ENCODE measurements at places on chromosomes 4 and X. TPM values are rescaled to one million over a fixed set of nuclear protein-coding genes. Genes with fewer than 3 reads are reported as not detected.
A peak's percentile ranks its signal among the peaks of the same experiment; 100 is the strongest.

NRK gene
- polyA plus RNA-seq = 4.9 TPM

GRCh38 chr4:153333874-153334273 is 10.6 kb upstream of the MND1 start:
- no peak for DNase-seq

PF4V1 gene
- polyA plus RNA-seq = 0.96 TPM

AR gene
- polyA plus RNA-seq = 10.8 TPM

DNA sequence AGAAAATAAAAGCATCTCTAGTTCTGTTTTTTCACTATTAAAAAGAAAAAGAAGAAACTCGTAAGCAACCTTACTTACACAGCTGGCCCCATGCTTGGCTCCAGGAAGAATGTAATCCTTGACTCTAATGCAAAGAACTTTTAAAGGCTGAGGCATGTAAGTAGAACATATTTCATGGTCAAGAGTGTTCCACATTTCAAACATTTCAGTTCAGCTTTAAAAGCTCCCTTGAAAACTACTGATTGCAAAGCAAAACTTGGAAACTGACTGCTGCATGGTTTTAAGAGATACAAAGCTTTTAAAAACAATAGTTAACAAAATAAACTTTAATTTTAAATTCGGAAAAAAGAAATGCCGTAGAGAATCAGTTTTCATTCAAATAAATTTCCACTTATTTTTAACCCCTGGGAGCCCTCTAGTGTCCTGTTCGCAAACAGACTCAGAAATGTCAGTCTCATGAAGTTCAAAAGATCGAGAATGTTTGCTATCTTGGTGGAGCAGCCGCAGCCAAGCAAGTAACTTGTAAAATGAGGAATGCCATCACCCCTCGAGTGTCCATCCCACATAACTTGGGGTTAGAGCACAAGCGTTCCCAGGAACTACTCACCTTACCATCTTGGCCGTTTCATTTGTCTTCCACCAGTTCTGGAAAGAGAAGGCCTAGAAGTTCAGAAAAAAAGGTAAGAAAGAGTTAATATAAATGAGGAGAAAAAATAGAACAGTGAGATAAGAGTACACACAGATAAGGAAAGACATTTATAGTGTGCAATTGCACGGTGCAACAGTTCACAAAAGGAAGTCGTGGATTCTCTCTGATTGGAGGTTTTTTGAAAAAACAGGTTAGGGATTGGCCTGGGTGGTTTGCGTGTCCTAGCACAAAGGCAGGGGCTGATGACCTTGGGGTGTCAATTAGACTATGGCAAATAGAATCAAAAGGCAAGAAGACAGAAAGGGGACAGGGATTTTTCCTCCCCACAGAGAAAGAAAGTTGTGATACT is at the start of gene GASK1B:
Gene GASK1B, minus strand, starts transcription at position 765 of the 998 bp plus-strand sequence. CDS start 1,650 bp downstream, outside the sequence.
- DNase-seq = peak; percentile 32

HTR2C gene
- polyA plus RNA-seq = 0.48 TPM

- peak; percentile 49 for DNase-seq
These were observed 11.7 kb downstream of the RPL9 start for GRCh38 chr4:39446842-39447573.

- DNase-seq = no peak
These were observed 50.7 kb downstream of the MAP7D3 start for GRCh38 chrX:136200466-136200865.

DNA sequence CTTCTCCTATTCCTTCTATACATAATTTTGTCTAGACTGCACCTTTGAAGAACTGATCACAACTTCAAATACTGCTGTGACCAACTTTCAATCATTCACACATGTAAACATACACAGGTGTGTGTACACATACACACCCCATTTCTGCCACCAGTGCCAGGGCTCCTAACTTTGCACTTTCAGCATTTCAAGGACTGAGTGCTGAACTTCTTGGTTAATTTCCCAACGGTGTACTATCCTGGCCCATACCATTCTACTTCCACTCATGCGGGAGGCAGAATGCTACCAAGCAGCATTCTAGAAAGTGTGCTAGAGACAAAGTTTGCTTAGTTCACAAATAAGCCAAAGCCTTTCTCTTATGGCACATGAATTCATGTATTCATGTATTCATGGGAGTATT is 51.2 kb downstream of the RPGR start:
- no peak for DNase-seq

RAB41 gene
- 1.2 TPM for polyA plus RNA-seq

DNA sequence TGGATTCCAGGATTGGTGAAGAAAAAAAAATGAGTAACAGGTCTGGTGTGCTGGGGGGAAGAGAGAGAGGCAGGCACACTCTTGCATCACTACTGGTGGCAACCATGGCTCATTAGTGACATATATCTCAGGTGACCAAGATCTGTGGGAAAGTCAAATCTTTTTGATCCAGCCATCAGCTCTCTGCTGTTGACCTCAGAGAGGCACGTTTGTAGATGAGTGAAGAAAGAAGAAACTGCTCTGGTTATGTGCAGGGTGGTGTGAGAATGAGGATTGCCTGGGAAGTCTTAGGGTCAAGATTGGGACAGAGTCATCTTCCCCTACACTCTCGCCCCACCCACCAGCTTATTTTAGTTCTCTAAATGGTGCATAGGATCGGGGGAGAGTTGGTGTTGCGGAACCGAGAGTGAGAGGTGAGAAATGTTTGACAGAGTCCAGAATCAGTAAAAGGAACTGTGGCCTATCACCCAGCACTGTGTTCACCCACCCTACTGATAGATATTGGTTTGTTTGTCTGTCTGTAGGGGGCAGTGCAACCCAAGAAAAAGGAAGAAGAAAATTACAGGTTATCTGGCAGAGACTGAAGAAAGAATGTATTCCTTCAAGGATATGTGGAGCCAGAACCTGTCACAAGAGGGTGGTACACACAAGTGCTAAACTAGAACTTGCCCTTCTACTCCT is 21.9 kb downstream of the ARMCX6 start:
- DNase-seq = peak; percentile 50

SYP gene
- polyA plus RNA-seq = 3.5 TPM

- DNase-seq = no peak
These were observed 9.2 kb upstream of the FAM53A start for GRCh38 chr4:1693131-1693896.

CSAG1 gene
- polyA plus RNA-seq = not detected

DNA sequence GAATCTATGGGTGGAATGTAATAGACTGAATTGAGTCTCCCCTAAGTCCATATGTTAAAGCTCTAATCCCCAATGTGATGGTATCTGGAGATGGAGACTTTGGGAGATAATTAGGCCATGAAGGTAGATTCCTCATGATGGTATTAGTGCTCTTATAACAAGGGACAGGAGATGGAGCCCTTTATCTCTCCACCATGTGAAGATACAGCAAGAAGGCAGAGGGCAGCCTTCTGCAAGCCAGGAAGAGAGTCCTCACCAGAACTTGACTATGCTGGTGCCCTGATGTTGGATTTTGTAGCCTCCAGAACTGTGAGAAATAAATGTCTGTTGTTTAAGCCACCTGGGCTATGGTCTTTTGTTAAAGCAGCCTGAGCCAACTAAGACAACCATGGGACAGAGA is 76.4 kb upstream of the F8A3 start:
- DNase-seq = no peak

ARMCX4 gene
- 29.8 TPM for polyA plus RNA-seq

PRDM8 gene
- polyA plus RNA-seq = 1.5 TPM

GPRASP3 gene
- 17.3 TPM for polyA plus RNA-seq

GRCh38 chr4:138611721-138612120 is 369.6 kb upstream of the SLC7A11 start:
- DNase-seq = no peak

FGG gene
- 20.6 TPM for polyA plus RNA-seq

- DNase-seq = no peak
These were observed 199.2 kb downstream of the SHROOM3 start for GRCh38 chr4:76634220-76634619.

DRP2 gene
- polyA plus RNA-seq = 1.4 TPM

GRCh38 chrX:31136144-31136611 is 64.3 kb upstream of the FTHL17 start:
- DNase-seq = no peak

ITM2A gene
- polyA plus RNA-seq = 75.8 TPM

- DNase-seq = no peak
These were observed 108.8 kb upstream of the ENPEP start for GRCh38 chr4:110367156-110367555.

DNA sequence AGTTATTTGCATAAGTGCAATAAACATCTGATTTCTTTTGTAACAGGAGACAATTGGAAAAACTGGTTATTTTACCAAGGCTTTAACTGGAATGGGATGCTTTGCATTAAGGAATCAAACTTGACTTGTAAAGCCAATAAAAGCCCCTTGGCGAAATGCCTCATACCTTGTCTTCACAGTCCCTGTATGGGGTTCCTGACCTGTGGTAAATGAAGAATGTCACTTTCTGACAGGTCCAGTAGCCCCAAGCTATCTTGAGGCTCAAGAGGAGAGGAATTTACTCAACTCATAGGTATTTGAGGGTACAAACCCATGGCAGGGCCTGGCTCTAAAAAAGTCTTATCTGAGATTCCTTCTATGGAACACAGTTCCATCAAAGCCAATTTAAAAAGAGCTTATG is 78.0 kb downstream of the ACOX3 start:
- DNase-seq = no peak

GRCh38 chr4:145234091-145234706 is 53.8 kb upstream of the OTUD4 start:
- DNase-seq = peak; percentile 46

DNA sequence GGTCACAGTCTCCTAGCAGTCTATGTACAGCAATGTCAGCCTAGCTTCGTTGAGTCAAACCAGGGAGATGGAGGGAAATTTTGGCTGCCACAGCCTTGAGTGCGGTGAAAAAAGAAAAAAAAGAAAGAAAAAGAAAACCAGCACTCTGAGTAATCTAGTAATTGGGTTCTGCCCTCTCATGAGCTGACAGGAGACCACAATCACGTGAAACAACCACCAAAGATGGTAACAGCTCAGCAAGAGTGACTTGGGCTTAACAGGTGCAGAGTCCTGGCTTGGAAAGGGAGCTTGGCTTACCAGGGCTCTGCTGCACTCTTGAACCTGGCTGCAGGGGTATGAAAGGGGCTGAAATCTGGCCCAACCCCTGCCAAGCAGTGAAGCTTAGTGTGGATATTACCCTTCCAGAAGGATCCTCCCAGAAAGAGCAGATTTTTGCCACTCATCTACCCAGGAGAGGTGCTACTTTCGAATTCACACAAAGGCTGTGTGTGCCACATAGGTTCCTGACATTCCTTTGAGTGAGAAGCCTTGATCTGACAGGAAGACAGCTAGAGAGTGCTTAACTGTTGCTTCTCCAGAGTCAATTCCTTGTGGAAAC is 350.3 kb downstream of the PTTG2 start:
- no peak for DNase-seq

AFF1 gene
- polyA plus RNA-seq = 47.9 TPM

DNA sequence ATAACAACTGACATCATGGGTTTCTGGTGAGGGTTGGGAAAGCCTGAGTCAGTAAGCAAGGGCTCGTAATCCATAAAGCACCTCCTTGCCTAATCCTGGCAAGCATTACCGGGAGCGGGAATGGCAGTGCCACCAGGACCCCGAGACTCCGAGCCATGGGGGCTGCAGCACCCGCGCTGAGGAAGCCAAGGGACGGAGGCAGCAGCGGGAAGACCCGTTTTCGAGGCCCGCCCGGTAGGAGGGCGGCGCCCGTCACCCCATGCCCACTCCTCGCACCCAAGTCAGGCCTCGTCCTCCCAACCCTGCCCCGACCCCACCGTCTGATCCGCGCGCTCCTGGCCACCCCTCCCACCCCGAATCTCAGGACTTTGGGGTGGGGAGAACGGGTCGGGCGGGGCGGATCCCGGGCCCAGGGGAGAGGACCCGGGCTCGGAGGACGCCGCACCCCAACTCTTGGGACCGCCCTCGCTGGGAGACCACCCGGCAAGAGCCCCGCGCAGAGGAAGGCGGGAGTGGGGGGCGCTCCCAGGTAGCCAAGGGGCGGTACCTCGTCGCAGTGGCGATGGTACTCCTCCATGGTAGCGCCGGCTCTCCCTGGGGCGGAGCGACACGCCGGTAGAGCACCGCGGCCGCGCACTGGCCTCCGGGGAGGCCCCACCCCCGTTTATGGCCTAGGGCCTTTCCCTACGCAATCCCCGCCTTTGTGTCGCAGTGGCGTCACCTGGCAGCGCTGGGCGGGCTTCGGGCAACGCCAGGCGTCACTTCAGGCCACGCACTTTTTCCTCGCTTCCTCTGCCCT is at the start of gene DYNLT3:
Gene DYNLT3, minus strand, starts transcription at position 638 of the 799 bp plus-strand sequence. Its CDS starts 61 bp downstream, at position 577.
- DNase-seq = peak; percentile 80

DNA sequence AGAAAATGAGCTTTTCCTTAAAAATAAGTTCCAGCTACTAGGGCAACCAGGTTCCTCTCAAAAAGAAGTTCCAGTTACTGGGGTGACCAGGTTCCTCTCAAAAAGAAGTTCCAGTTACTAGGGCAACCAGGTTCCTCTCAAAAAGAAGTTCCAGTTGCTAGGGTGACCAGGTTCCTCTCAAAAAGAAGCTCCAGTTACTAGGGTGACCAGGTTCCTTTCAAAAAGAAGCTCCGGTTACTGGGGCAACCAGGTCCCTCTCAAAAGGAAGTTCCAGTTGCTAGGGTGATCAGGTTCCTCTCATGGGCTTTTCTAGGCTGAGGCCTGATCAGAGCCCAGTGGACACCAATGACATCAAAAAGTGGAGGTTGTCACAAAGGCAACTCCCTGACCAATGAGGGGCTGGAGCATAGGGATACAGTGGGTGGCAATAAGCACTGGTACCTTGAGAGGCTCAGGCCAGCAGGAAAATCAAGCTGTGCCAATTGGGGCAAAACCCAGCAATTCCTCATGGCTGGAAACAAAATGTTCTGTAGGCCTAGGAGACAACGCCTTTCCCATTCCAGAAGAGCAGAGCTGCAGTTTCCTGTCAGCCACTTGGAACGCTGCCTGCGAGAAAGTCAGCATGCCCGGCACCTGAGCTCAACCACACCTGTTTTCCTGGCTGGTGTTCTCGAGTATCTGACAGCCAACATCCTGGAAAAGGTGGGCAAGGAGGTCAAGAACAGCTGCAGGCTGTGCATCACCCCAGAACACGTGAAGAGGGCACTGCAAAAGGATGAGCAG is 12.3 kb upstream of the SYTL5 start:
- DNase-seq = peak; percentile 14

NOCT gene
- 3.7 TPM for polyA plus RNA-seq

HS6ST2 gene
- 22.8 TPM for polyA plus RNA-seq

MAGEA12 gene
- polyA plus RNA-seq = not detected

DNA sequence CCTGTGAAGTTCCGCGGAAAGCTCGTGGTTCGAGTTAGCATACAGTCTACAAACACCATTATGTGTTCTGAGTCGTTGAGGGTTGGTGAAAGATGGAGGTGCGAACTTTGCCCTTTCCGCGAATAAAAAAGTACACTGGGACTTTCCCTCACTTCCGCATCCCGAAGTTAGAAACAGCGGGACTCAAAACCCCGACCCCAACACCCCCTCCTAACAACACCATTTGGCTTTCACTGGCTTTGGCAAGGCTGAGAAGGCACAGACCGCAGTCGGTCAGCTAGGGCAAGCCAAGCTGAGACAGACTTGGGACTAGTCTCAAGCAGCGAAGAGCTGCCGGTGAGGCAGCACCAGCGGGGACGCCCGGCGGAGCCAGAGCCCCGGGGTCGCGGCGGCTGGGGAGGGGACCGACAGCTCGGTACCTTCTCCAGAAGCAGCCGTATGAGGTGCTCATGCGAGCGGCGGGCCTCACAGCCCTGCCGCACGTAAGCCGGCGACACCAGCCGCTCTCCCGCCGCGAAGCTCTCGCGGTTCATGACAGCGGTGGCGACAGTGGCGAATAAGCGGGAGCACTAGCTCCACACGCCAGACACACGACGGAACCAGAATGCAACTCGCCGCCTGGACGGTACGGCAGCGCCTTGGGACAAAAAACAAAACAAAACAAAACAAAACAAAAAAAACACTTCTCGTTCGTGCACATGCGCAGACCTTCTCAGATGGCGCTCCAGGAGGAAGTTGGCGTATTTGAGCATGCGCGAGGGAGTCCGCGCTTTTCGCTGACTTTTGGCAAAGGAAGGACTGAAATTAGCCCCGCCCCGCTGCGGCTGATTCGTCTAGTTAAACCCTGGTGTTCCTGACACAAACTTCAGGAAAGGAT is at the start of gene SEPSECS:
Gene SEPSECS, minus strand, starts transcription at position 613 of the 877 bp plus-strand sequence. Its CDS starts 80 bp downstream, at position 533.
- DNase-seq = peak; percentile 98
